M059J (cell line): ENCODE measurements at places on chromosomes 3 and 15. TPM values are rescaled to one million over a fixed set of nuclear protein-coding genes. Genes with fewer than 3 reads are reported as not detected.

Gene PP2D1
- not detected in 2 replicates for total RNA-seq

Gene MYO5C
- total RNA-seq, result 2.5 and 6.4 TPM in 2 replicates

Gene FOXP1
- 18.1 and 19.2 TPM in 2 replicates for total RNA-seq

Gene LMLN
- 7.1 and 7.7 TPM in 2 replicates for total RNA-seq

Gene CAND2
- total RNA-seq, result 1.5 and 4.0 TPM in 2 replicates

Gene SYNM
- total RNA-seq, result 1.9 and 4.1 TPM in 2 replicates

Gene TRPC1
- 23.9 and 25.2 TPM in 2 replicates for total RNA-seq

DNA sequence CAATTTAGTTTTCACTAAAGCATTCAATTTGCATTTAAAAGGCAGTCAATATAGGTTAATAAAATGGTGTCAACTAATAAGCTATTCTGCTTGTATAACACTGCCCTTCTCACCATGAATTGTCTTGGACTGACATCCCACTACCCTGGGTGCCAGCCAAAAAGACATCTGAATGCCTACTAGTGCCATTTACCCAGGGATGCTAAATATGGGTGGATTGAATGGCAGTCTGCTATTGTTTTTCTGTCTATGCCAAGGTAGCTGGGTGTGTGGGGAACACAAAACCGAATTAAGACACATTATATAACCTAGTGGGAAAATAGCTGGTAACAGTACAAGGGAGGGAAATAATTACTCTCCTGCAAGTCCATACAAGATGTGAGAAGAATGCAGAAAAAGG lies 240.0 kb upstream of the CFAP20DC start:
- no peak for DNase-seq

GRCh38 chr3:158802409-158803268 lies 785 bp downstream of the MFSD1 start:
- DNase-seq, result no peak

DNA sequence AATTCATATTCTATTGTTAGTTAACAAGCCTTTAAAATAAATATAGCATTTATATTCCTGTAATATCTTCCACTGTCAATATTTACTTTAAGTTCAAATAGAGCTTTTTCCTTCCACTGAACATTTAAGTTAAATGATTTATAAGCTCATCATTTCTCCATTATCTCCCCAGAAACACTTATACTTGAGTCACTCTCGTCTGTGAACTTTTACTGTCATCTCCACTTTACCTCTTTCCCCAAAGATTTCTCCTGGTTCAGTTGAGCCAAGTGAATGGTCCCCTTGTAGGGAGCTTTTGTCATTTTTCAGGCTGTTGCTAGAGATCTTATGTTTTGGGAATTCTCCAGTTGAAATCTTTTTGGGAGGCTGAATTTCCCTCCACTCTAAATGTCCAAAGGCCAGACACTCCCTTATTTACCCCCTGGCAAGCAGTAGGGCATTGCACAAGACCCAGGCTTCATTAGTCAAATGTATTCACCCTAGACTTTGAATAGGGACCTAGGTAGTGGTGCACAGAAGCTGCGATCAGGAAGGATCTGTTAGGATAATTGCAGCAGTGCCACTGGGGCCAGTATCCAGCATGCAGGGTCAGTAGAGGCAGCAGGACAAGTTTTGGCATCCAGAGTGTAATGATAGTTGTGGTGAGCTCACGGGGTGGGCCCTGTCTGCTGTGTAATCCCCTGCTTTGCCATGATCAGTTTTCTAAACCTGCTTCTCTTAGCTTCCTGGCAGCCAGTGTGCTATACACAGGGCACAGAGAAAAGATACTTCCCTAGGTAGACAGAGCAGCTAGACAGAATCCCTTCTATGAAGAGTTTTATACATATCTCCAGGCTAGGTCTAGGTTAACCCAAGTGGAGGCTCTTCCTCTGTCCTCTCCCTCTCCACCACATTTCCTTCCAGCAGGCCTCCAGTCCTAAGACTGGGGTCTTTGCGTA lies 356.5 kb upstream of the SLCO3A1 start:
- DNase-seq, result no peak

- DNase-seq, result no peak
Measured at GRCh38 chr3:4908433-4909156, 70.6 kb upstream of the BHLHE40 start.

DNA sequence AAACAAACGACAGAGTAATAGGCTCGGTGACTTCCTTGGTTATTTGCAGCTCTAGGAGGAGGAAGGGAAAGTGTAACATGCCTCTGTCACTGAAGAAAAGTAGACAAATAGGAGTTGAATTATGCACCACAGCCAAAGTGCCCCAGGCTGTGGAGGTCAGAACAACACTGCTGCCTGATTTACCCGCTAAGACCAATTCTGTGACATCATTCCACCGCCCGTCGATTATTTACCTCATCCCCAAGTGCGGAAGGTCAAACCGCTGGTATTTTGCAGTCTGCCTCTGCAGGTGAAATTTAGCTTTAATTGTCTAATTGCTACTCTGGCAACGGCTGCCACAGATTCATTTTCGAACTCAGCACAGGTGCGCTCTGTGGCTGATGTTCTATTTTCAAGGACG lies 106.3 kb upstream of the PRICKLE2 start:
- DNase-seq, result no peak

DNA sequence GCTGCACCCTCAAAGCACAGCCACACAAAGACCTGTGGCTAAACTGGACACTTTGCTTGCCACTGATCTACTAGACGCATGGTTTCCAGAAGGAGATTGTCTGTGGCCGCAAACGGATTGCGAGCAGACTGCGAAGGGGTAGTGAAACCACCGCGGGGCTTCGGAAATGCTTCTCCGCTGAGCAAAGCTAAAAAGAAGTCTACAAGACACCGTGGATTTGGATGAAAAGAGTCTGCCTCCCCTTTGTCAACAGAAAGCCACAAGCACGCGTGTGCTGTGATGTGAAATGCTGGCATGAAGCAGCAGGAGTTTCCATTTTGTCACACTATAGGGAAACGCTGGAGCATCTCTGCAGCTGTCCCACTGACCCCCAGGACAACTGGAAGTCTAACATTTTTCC lies 63.0 kb downstream of the TMEM44 start:
- no peak for DNase-seq

- DNase-seq, result peak; percentile 18
Measured at GRCh38 chr3:88000853-88001252, 58.0 kb downstream of the CGGBP1 start.

DNA sequence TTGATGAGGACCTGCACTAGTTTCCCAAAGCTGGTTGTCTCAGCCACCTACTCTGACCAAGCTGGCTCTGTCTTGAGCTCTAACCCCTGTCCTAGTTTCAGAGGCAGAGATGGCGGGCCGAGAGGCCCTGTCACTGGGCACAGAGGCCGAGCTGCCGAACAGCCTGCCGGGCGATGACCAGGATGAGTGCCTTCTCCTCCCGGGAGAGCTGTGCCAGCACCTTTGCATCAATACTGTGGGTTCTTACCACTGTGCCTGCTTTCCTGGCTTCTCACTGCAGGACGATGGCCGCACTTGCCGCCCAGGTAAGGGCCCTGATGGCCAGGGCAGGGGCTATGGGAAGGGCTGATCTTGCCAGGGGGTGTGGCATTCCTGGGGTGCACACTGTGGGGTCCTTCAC lies 69.1 kb downstream of the FBLN2 start:
- DNase-seq, result no peak
